Erythroblast (primary cell): ENCODE measurements at places on chromosomes 3 and 15.

DNA sequence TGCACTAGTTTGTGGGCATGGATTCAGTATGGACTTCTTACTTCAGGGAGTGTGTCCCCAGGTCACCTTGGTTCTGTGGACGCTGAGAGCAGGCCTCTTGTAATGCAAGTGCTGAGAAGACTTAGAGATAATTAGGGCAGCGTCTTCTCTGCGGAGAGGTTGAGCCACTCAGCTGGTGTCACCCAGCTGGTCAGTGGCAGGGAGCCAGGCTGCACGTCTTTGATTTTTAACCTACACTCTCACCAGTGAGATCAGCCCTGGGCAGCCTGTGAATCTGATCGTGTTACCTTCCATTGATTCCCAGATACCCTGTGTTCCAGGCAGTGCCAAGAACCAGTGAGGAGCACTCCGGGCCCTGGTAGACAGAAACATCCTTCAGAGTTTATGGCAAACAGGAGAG is 92.6 kb downstream of the SLCO3A1 start:
- DNase-seq, result no peak

DNA sequence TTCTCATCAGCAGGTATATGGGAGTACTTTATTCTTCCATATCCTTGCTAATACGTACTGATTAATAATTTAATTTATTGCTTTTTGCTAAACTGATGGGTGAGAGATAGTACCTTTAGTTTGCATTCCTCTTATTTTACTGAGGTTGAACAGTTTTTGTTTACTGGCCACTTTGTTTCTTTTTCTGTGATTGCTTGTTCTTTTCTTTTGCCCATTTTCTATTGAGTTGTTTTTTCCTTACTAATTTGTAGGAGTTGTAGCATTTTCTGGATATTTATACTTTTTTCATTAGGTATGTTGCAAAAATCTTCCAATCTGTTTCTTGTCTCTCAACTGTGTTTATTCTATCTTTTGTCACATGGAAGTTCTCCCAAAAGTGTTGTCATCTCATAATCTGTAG is 4.8 kb downstream of the PDCD6IP start:
- DNase-seq, result no peak

- no peak for DNase-seq
Measured at GRCh38 chr3:10228248-10228950, 19.9 kb upstream of the TATDN2 start.

GRCh38 chr15:41254560-41254959 is 23.5 kb downstream of the CHP1 start:
- no peak for DNase-seq

- DNase-seq, result no peak
Measured at GRCh38 chr3:49399461-49399860, 12.3 kb downstream of the RHOA start.

- no peak for DNase-seq
Measured at GRCh38 chr3:140341817-140342403, 336.0 kb upstream of the TRIM42 start.

DNA sequence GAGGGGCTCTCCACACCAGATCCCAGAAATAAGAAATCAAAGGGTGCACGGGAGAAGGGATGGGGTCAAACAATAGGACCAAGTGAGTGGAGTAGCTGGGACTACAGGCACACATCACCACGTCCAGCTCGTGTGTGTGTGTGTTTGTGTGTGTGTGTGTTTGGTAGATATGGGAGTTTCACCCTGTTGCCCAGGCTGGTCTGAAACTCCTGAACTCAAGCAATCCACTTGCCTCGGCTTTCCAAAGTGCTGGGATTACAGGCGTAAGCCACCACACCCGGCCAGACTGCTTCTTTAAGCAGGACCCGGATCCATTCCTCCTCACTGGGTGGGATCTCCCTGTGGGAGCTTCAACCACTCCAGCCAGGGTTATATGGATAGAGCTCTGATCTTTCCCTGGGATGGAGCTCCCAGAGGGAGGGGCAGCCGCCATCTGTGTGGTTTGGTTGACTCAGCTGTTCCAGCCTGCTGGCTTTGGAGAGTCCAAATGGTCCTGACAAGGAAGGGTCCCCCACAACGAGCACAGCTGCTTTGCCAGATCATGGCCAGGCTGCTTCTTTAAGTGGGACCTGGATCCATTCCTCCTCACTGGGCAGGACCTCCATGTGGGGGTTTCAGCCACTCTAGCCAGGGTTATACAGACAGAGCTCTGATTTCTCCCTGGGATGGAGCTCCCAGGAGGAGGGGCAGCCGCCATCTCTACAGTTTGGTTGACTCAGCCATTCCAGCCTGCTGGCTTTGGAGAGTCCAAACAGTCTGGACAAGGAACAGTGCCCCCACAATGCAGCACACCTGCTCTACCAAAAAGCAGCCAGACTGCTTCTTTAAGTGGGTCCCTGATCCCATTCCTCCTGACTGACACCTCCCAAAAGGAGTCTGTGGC is 9.1 kb upstream of the AVEN start:
- no peak for DNase-seq

GRCh38 chr3:39112113-39112512 is 4.6 kb downstream of the TTC21A start:
- DNase-seq, result no peak

DNA sequence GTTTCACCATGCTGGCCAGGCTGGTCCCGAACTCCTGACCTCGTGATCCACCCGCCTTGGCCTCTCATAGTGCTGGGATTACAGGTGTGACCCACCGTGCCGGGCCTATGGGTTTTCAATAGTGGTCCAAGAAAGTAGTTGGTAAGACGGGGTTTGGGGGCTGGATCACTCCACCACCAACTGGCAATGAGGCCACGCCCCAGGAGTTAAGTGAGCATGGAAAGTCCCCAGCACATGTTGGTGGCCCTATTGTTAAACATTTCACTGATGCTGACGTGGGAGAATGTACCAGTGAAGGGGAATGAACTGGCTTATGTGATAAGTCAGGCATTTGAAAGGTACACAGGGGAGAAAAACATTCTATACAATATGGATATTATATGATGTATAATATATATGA is 80.4 kb downstream of the CHRD start:
- no peak for DNase-seq

DNA sequence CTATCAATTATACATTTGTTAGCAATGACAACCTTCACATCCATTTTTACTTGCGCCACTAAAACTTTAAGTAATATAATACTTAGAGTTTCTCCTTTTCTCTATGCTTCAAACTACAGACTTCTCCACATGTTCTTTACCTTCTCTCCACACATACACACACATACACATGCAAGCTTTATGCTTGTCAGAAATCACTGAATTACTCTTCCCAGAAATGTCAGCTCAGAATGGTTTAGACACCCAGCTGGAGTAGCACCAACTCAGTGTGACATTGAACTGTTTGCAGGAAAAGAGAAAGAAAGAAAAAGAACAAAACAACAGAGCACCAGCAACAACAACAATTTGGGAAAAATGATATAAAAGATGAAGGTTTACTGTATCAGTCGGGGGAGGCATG is 20.9 kb downstream of the CBLB start:
- no peak for DNase-seq

DNA sequence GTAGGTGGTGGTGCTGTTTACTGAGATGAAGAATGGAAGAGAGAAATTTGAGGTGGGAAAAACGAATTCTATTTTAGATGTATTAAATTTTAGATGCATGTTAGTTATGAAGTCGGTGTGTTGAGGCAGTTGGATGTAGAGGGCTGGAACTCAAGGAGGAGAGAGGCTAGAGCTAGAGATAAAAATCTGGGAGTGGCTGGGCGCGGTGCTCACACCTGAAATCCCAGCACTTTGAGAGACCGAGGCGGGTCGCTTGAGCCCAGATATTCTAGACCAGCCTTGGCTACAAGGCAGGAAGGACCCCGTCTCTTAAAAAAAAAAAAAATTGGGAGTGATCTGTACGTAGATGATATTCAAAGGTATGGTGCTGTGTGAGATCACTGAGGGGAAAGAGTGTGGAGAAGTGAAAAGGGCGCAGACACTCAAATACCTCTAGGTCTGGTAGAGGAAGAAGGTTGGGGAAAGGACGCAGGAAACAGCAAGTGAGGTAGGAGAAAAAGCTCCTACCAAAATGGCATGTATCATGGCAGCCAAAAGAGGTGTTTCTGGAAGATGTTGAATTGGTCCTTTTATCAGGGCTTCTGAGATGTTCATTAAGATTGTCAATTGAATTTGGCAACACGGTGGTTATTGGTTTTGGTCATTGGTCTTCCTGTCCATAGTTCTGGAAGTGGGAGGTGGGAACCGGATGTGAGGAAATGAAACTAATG is 1.8 kb downstream of the YEATS2 start:
- DNase-seq, result no peak

- peak; percentile 16 for DNase-seq
Measured at GRCh38 chr3:100603469-100603868, 5.9 kb upstream of the ADGRG7 start.

GRCh38 chr3:142614059-142614626 is 17.9 kb downstream of the PLS1 start:
- no peak for DNase-seq

GRCh38 chr15:55552451-55552850 is 35.7 kb downstream of the PYGO1 start:
- no peak for DNase-seq

DNA sequence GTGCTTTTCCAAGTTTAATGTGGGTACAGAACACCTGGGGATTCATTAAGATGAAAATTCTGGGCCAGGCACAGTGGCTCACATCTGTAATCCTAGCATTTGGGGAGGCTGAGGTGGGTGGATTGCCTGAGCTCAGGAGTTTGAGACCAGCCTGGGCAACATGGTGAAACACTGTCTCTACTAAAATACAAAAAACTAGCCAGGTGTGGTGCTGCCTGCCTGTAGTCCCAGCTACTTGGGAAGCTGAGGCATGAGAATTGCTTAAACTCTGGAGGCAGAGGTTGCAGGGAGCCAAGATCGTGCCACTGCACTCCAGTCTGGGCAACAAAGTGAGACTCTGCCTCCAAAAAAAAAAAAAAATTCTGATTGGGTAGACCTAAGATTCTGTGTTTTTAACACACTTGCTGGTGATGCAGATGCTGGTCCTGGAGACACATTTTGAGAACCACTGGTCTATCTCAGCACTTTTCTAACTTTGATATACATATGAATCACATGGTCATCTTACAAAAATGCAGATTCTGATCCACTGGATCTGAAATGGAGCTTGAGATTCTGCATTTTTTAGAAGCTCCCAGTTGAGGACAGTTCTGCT is 223.8 kb upstream of the SATB1 start:
- no peak for DNase-seq
